ENCODE measurements at places on chromosomes 7 and 10.

GRCh38 chr7:38686888-38687287 is 55.7 kb upstream of the AMPH start:
- DNase-seq = no peak

DNA sequence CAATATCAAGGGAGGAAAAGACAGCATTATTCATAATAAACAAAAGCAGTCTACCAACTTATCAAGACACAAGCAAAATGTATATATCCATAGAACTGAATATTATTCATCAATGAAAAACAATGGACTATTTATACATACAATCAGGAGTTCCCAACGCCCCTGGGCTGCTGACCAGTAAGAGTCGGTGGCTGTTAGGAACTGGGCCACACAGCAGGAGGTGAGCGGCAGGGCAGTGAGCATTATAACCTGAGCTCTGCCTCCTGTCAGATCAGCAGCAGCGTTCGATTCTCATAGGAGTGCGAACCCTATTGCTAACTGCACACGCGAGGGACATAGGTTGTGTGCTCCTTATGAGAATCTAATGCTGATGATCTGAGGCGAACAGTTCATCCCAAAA is 71.7 kb upstream of the GPR22 start:
- no peak for DNase-seq

DNA sequence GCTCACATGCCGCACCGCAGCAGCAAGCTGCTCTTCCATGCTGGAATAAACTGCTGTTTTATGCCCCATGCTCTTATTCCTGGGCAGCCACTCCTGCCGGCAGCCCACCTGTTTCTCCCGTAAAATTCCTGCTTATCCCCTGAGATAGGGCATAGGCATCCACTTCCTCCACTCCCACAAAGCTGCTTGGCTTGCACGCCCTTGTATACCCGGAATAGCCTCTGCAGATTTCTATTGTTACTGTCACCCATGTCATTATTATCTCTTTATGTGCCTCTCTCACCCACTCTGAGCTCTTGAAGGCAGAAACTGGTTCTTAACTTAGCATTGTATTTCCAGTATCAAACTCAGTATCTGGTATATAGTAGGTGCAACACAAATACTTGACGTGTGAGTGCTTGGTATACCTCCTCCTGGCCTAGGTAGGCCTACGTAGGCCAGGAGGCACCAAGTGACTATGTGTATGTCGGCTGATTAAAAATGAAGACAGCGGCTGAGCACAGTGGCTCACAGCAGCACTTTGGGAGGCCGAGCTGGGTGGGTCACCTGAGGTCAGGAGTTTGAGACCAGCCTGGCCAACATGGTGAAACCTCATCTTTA is 193.4 kb downstream of the CCDC3 start:
- DNase-seq = no peak

GRCh38 chr10:78626471-78626870 is 442.3 kb upstream of the ZMIZ1 start:
- no peak for DNase-seq

- DNase-seq = no peak
These were observed 258.0 kb upstream of the KCND2 start for GRCh38 chr7:120014925-120015465.

GRCh38 chr7:142177869-142178268 is 66.4 kb downstream of the MGAM2 start:
- no peak for DNase-seq
